ENCODE measurements at places on chromosomes 3 and 15. TPM values are rescaled to one million over a fixed set of nuclear protein-coding genes. Genes with fewer than 3 reads are reported as not detected.

DNA sequence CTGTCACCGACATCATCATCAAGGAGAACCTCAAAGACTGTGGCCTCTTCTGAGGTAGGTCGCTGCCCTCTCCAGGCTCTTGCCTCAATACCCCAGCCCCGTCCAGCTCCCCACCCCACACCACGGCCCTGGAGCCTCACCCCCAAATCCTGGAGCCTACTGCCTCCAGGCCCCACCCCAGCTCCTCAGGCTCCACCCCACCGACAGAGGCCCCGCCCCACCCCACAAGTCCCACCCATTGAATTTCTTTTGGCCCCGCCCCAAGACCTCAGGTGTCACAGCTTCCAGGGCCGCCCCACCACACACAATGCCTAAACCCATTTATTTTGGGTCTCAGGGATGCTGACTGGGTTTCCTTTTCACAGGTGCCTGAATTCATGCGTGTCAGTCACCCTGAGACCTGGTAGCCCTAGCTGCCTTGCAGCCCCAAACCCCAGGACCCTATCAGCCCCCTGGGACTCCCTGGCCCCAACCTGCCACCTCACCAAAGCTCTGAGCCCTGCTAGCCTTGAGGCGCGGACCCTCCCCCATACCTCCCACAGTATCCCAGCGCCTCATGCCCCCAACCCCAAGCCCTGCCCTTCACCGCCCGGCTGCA is 3.6 kb downstream of the GNAT1 start:
- no peak for DNase-seq

DNA sequence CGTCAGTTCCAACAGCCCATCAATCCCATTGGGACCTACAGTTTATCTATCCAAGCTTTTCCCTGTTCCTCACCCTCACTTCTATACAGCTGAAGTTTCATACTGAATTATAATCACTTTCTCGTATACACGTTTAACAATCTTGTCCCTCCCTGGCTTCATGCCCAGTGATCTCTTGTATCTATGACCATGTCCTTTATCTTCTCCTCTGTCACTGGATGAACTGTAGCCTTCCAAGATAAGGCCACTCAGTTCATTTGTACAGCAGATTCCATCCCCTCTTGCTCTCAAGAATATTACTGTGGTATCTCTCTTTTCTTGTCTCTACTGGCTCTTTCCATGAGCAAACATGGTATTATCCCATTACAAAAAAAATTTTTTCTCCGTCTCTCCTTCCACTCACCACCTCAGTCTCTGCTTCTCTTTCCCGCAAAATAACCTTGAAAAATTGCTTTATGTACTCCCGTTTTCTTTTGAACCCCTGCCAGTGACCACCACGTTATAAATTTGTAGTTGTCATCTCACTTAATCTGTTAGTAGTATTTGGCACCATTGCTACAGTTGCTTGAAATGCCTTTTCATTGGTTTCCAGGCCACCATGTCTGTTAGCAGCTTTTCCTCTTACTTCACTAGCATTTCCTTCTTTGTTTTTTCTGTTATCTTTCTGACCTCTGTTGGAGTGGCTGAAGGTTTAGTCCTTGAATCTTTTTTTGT is 9.4 kb downstream of the CTNNB1 start:
- DNase-seq = no peak

DNA sequence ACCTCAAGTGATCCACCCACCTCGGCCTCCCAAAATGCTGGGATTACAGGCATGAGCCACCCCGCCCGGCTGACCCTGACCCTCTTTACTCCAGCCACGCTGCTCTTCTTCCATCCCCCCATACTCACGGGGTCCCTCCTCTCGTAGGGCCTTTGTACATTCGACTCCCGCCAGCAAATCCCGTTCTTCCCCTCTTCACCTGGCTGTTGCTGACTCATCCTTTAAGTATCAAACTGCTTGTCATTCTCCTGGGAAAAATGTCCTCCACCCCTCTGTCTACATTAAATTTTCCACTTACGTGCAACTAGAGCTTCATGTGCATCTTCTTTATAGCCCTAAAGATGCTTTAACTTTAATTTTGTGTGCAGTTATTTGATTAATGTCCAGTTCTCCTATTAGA is 203.1 kb downstream of the OPA1 start:
- no peak for DNase-seq

- no peak for DNase-seq
Observed at GRCh38 chr15:43268111-43269105, 1.7 kb upstream of the TGM5 start.

- no peak for DNase-seq
Observed at GRCh38 chr15:90078965-90079364, 23.3 kb downstream of the IDH2 start.

GRCh38 chr3:112847692-112848091 is 1.0 kb upstream of the CD200R1L start:
- DNase-seq = no peak

DNA sequence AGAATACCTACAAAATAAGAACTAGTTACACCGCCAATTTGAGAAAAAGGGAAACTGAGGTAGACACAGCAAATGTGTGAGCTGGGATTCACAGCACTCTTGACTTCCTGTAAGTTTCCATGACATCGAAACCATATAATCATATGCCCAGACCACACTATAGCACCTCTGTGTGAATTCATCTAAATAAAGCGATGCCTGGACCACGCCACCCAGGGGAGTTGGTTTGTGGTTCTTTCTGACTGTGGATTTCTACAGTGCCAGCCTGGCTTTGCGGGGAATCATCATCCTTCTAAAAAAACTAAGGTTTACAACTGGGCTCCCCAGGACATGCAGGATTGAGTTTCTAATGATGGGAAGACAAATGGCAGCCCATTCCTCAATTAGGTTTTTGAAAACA is 23.5 kb upstream of the CA12 start:
- DNase-seq = no peak

Gene SNX22
- under 0.01 TPM for total RNA-seq

Gene PLA2G4F
- total RNA-seq = not detected
